ENCODE measurements at places on chromosomes 6 and 20. TPM values are rescaled to one million over a fixed set of nuclear protein-coding genes. Genes with fewer than 3 reads are reported as not detected.

The AHCY gene
- 358 TPM for total RNA-seq

GRCh38 chr20:45347936-45348778, at the start of gene SDC4:
TSS of gene SDC4 (minus strand) at chr20:45348424. CDS start at chr20:45348384, 40 bp downstream.
- H3K36me3 ChIP-seq: no peaks in the 10 kb centered on the region
- H3K27ac ChIP-seq: peak within 1 kb of the TSS; percentile 65
- peak within 1 kb of the TSS; percentile 87 for H3K4me3 ChIP-seq
- H3K4me1 ChIP-seq: peaks cover 20% of the 10 kb centered on the region

- H3K4me1 ChIP-seq: peaks cover 11% of the 10 kb centered on the region
- no peak for DNase-seq
- no peaks in the 10 kb centered on the region for H3K27me3 ChIP-seq
Observed at GRCh38 chr6:75101896-75102295, 104.0 kb downstream of the COL12A1 start.

GRCh38 chr6:137473598-137473997, 20.6 kb downstream of the OLIG3 start:
- H3K4me1 ChIP-seq: peaks cover 16% of the 10 kb centered on the region
- H3K27ac ChIP-seq: no peak overlapping the region
- no peaks in the 10 kb centered on the region for H3K36me3 ChIP-seq
- no peak overlapping the region for H3K4me3 ChIP-seq

GRCh38 chr6:31355583-31355948, 1.4 kb downstream of the HLA-B start:
- peaks cover 22% of the 10 kb centered on the region for H3K4me1 ChIP-seq
- no peak overlapping the region for H3K27ac ChIP-seq
- H3K36me3 ChIP-seq: no peaks in the 10 kb centered on the region
- DNase-seq: no peak
- H3K27me3 ChIP-seq: peaks cover 95% of the 10 kb centered on the region
- peak overlapping the region; percentile 19 for H3K4me3 ChIP-seq

DNA sequence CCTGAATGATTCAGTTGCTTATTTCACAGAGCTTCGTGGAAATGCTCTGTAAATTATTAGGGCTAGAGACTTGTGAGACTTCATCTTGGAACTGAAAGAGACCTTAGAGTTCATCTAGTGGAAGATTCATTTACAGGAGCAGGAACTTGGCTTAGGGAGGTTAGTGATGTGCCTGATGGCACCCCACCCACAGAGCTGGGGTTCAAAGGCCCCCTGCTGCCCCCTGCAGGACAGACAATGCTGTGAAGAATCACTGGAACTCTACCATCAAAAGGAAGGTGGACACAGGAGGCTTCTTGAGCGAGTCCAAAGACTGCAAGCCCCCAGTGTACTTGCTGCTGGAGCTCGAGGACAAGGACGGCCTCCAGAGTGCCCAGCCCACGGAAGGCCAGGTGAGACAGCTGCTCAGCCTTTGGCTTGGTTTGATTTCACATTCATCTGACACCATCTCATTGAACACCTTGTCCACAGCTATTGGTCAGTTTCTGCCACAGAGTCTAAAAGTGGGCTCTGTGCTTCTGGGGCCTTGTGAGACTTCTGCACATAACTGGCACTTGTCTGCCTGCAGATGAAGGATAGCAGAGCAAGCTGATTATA, 25.1 kb downstream of the MYBL2 start:
- peaks cover 6% of the 10 kb centered on the region for H3K36me3 ChIP-seq
- no peak overlapping the region for H3K4me3 ChIP-seq
- H3K4me1 ChIP-seq: no peaks in the 10 kb centered on the region
- H3K27me3 ChIP-seq: no peaks in the 10 kb centered on the region
- no peak overlapping the region for H3K27ac ChIP-seq

The CDC5L gene
- total RNA-seq: 39.0 TPM

DNA sequence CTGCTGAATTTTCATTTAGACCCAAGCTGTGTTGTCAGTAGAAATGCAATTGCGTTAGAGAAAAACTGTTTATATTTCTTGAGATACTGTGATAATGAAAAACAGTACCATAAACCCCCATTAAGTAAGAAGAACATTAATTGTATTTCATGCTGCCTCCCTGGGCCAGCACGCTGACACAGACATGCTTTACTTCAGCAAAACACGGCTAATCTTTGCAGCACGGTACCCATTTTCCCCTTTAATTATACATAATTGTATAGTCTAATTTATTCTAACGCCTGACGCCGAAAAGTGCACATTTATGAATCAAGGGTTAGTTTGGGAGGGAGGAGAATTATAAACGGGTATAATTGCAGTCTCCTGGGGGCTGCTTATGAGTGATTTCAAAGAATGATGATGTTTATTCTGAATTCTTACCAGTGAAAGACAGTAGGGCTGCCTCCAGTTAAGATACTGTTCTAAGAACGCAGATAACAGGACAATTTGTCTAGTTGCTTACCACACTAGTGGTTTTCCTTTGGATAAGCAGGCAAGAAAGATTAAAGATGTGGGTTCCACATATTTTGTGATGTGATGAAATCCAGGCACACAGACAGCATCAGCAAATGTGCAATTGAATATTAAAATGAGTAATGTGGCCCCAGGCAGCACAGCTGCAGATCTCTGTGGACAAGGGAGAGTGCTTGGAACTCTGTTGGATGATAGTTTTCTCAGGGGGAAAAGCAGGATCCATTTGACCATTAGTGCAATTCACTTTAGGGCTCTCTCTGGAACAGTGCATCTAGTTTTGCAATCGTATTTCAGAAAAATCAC, 4.7 kb upstream of the SULF2 start:
- DNase-seq: no peak
- H3K36me3 ChIP-seq: no peaks in the 10 kb centered on the region
- peak overlapping the region; percentile 6 for H3K4me3 ChIP-seq

The DEFB124 gene
- total RNA-seq: not detected

The HEY2 gene
- total RNA-seq: 10.8 TPM

The RAD21L1 gene
- not detected for total RNA-seq

The GJE1 gene
- total RNA-seq: not detected

Measured in neural crest cell (in vitro differentiated cells).